Stimulated activated CD4-positive, alpha-beta T cell treated with anti-CD3 and anti-CD28 coated beads, Interleukin-4, amount 100 ng/mL, for 4 hours (primary cell): ENCODE measurements at places on chromosomes 4 and X.

GRCh38 chrX:40290517-40290916 is 192.8 kb upstream of the BCOR start:
- DNase-seq: no peak

DNA sequence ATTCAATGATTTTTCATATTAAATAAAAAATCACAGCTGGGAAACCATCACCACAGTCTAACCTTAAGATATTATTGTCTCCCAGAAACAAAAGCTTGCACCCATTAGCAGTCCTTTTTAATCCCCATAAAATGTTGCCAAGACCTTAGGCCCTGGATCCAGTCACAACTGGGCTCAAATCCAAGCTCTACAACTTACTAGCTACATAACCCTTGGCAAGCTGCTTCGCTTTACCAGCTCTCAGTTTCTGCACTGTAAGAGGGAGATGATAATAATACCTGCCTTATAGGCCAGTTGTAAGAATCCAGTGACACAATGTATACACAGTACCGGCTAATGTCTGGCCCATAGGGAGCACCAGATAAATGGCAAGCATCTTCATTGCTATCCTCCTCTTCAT is 400.9 kb upstream of the FGF13 start:
- DNase-seq: no peak

- no peak for DNase-seq
Measured at GRCh38 chr4:123121241-123121907, 199.0 kb upstream of the NUDT6 start.

DNA sequence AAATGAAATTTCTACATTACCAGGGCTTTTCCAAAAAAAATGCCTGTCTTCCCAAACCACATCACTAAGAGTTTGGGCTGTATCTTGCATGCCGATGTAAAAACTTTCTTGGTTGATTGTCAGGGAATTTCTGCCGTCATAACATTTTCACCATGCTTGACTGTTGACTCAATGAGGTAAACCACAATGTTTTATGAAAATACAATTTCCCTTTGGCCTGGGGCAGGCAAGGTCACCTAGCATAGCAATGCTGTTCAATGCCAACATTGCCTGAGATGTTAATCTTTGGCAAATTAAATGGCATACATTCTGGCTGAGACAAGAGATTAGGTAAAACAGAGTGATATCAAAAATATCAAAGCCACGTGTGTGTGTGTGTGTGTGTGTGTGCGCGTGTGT is 137.1 kb upstream of the TBL1X start:
- no peak for DNase-seq

- DNase-seq: no peak
Measured at GRCh38 chrX:31336419-31336818, 264.6 kb upstream of the FTHL17 start.

DNA sequence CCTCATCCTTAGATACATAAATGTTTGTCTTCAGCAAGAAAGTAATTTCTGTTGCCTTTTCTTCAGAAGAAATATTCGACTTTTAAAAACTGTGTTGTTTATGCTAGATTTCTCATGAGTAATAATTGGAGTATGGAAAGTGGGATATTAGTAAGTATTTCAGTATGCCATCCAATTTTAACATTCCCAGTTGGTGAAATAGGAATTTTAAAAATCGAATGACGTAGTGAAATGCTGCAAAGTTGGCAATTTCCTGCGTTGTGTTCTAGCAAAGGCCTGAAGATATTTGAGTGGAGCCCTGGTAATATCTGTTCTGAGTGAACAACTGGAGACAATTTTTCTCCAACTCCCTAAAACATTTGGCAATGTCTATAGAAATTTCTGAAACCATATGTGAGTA is 190.1 kb downstream of the ZNF330 start:
- DNase-seq: no peak

GRCh38 chr4:173436771-173437265 is 37.9 kb upstream of the SCRG1 start:
- DNase-seq: no peak

DNA sequence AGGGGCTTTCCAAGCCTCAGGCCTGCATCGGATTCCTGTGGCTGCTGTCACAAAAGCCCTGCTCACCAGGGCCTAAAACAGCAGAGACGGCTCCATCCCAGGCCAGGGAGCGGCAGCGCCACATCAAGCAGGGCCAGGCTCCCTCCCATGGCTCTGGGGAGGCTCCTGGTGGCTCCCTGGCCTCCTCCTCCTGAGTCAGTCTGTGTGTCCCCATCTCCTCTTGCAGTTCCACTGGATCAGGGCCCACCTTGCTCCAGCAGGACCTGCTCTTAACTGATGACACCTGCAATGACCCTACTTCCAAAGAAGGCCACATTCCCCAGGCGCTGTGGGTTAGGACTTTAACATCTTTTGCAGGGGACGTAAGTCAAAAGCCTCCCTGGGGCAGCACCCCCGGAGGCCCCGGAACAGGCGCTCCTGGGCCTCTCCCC is 51.9 kb downstream of the CPZ start:
- no peak for DNase-seq

DNA sequence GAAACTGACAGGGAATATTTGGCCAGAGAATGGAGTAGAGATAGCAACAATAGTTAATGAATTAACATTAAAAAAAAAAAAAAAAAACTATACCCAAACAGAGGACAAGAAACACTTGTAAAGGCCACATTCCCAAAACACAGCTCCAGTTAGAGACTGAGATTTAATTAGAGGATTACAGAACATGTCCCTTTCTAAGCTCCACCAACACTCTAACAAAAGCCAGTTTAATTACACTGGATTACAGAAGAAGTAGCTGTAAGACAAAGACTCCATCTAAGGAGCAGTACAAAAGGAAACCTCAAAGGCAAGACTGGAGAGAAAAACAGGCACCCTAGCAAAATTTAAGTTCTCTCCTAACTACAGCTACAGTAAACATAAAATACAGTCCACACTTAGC is 1247.7 kb upstream of the AGA start:
- no peak for DNase-seq

DNA sequence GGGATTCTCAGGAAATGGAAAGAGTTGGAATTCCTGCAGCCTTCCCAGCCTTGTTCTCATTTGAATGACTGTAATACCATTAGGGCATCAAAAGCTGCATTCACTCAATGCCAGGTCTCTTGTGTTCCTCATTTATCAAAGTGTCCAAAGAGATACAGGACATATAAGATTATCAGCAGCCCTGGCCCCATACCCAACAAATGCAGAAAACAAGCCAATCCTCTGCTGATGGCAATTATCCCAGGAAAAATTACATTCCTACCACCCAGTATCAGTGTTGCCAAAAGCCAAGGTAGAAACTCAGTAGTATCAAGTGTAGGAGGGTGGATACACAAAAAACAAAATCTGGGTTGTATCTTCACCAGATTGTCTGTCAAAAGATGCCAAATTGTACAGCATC is 18.5 kb upstream of the ASB5 start:
- DNase-seq: no peak

DNA sequence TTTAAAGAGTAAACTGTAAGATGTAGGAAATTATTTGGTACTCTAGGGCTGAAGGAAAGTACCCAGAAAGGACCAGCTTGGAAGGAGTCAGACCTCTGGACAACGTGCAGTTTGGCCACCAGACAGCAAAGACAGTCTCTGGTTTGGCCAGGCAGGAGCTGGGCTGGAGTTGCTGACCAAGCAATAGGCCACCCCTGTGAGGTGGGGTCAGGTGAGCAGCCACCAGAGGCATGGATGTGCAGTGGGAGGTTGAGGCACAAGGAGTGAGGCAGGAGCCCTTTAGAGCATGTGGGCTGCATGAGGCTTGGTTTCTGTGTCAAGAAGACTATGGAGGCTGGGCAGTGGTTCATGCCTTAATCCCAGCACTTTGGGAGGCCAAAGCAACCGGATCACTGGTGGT is 17.7 kb upstream of the MRFAP1 start:
- DNase-seq: no peak

GRCh38 chr4:124641715-124642381 is 70.7 kb downstream of the ANKRD50 start:
- no peak for DNase-seq

- no peak for DNase-seq
Measured at GRCh38 chrX:75076429-75076828, 79.7 kb downstream of the ABCB7 start.

- DNase-seq: no peak
Measured at GRCh38 chr4:104938624-104939023, 208.1 kb upstream of the TET2 start.

- DNase-seq: no peak
Measured at GRCh38 chr4:38670939-38671591, 7.1 kb downstream of the KLF3 start.

- no peak for DNase-seq
Measured at GRCh38 chrX:2540426-2540947, 39.7 kb upstream of the DHRSX start.

- DNase-seq: peak; percentile 30
Measured at GRCh38 chr4:2042204-2042946, 16.8 kb upstream of the NAT8L start.

DNA sequence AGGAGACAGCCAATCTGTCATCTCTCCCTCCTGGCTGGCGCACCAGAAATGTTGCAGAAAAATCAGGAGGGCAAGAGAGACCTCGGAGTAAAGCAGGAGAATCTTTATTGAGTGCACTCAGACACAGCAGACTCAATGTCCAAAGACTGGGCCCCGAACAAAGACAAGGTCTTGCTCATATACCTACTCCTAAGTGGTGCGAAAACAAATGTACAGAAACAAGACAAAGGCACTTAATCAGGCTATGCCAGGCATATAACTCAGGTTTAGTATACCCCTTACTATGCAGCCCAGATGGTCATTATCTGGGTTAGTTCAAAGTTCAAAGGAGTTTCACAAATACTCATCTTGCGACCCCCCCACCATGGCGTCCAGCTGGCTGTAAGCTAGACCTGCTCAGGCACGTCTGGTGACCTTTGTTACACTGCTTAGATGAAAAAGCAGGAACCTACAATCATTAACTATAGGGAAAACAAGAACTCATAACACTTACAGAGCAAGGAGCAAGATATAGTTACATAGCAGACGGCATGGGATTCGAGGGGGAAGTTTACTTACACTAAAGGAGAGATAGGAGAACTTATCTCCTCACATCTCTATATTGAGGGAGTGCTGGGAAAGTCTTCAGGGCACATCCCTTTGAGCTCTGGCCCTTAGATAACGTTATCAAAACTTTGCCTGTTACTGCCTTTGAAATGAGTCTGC is 27.5 kb downstream of the SULT1E1 start:
- DNase-seq: no peak

- peak; percentile 26 for DNase-seq
Measured at GRCh38 chr4:83114576-83114975, at the start of gene PLAC8. TSS of gene PLAC8 (minus strand) at chr4:83114729. CDS start at chr4:83107921, 6,808 bp downstream.

GRCh38 chr4:4572821-4573220 is 31.0 kb upstream of the STX18 start:
- DNase-seq: no peak

- no peak for DNase-seq
Measured at GRCh38 chr4:102546635-102547034, 45.5 kb downstream of the NFKB1 start.

- DNase-seq: no peak
Measured at GRCh38 chr4:56806666-56807065, 14.8 kb downstream of the SPINK2 start.

DNA sequence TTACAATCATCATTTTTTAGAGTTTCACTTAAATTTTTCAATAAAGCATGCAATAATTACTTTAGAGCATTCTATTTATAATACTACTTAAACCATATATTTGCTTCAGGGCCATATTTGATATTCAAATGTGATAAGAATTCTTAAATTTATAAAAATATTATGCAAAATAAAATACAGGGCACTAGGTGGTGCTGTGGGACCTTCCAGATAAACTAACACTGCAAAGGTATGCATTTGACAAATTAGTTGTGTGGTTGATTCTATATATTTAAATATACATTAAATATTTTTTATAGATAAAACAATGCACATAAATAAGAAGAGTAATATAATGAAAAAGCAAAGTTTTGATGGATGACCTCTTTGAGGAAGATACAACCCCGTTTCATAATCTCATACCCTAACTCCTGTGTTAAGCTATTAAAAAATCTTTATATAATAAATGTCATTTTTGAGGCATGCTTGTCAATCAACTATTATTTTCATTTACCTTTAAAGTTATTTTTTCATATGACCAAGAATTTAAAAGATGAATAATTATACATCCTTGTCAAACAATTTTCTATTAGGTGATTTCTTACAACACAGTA is 128.4 kb downstream of the REELD1 start:
- DNase-seq: peak; percentile 3

DNA sequence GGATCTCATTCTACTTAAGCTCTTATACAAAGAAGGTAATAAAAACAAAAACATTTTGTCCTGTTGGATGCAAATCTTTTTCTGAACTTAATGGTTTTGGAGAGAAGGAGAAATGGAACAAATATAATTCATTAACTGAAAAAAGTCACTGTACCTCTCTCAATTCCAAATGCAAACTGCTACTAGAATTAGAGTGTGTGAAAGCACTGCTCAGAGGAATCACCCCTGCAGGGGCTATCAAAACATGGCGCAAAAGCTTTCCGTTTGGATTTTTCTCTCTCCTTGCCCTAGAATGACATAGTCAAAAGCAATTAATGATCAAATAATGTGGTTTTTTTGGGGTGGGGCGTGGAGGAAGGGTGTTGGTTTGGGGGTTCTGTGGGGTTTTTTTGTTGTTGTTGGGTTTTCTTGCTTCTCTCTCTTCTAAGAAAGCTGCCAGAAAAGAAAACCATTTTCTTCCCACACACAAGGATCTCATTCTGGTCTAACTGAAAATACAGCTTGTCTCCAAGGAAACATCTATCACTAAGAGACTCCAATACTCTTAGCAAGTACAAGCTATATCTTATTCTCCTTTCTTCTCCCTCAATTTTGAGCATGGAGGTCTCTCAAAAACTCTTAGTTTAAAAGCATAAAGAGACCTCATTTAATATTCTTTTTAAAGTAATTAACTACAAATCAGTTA is 41.6 kb downstream of the USP46 start:
- DNase-seq: no peak

- DNase-seq: no peak
Measured at GRCh38 chr4:116343809-116344208, 741.6 kb downstream of the TRAM1L1 start.

DNA sequence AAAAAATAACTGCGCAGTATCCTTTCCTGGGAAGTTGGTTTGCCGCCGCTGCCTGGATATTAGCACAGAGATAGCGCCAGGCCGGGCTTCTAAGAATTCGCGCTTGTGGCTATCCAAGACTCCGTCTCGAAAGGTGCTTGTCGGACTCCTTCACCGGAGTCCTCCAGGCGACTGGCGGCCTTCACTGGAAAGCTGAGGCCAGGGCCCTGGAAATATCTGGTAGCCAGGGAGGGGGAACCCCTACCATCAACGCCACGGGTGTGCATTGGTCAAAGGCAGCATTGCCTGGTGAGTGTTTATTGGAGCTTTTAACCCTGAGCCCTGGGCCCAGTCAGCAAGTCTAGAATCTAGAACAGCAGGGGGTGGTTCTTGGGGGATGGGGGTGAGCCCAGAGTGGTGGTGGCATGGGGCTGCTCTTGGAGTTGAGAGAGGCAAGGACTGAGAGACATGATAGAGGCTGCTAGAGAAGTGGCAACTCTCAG is 577 bp upstream of the PIM2 start:
- no peak for DNase-seq

GRCh38 chr4:174213731-174214100 is 69.8 kb downstream of the FBXO8 start:
- no peak for DNase-seq

GRCh38 chrX:1600406-1601050 is 9.1 kb downstream of the AKAP17A start:
- no peak for DNase-seq

- DNase-seq: no peak
Measured at GRCh38 chr4:169810325-169811323, 52.9 kb upstream of the HPF1 start.

- no peak for DNase-seq
Measured at GRCh38 chr4:73895201-73896175, 26.3 kb downstream of the CXCL1 start.

- DNase-seq: no peak
Measured at GRCh38 chr4:143391895-143392294, 55.2 kb downstream of the GAB1 start.
